IMR-90 (cell line): ENCODE measurements at places on chromosomes 3 and 15. TPM values are rescaled to one million over a fixed set of nuclear protein-coding genes. Genes with fewer than 3 reads are reported as not detected.

Gene SIDT1
- not detected in 2 replicates for total RNA-seq

DNA sequence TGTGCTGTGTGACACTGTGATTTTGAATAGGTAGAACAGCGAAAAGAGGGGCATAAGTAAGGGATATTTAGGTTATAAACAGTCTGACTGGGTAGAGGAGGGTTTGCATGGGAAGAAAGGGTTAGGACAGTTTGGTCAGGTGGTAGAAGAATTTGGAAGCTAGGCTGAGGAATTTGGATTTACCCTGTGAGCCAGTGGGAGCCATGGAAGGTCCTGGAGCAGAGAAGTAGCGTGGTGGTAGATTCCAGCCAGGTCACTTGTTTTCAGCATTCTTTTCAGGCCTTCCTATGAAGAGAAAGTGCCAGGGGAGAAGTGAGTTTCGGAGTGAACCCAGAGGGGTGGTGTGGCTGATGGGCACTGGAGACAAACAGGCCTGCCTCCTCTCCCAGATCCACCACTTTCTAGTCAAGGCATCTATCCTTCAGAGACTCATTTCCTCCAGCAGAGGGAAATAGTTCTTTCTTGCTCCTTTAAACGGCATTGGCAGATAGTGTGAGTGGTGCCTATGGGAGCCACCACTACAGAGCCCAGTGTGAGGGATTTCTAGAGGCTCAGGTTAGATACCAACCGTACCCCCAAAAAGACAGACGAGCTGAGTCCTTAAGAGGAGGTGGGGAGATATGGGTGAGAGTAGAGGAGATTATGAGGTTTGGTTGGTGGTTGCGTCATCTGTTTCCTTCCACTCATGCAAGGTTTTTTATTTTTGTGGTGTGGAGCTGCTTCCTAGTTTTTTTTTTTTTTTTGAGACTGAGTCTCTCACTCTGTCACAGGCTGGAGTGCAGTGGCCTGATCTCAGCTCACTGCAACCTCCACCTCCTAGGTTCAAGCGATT is 21.2 kb downstream of the PXK start:
- H3K27ac ChIP-seq: no peak overlapping the region
- peaks cover 21% of the 10 kb centered on the region for H3K4me1 ChIP-seq
- no peak overlapping the region for H3K4me3 ChIP-seq
- peaks cover 4% of the 10 kb centered on the region; the same call in 1 of the 2 replicates for H3K36me3 ChIP-seq

GRCh38 chr3:38139191-38139590 is 730 bp downstream of the MYD88 start:
- DNase-seq: no peak
- H3K4me1 ChIP-seq: peaks cover 13% of the 10 kb centered on the region
- peak overlapping the region; percentile 96 for H3K4me3 ChIP-seq
- H3K27me3 ChIP-seq: no peaks in the 10 kb centered on the region

Gene TMEM158
- total RNA-seq: 1.6 and 3.3 TPM in 2 replicates

Gene RBM6
- 38.5 and 40.8 TPM in 2 replicates for total RNA-seq

DNA sequence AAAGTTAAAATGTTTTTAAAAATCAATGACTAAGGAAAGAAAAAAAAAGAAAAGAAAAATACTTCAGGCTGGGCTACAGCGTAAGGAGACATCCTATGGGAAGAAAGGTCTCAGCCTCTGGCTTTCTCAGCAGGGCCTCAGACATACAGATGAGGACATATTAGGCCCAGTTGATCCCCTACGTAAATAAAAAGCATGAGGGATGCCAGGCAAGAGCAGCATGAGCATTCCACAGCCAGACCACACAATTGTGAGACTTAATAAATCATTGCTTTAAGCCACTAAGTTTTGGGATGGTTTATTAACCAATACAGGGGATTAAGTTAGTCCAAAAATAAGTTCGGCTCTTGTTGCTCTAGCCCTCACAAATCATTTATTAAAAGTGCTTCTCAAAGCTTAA is 394.1 kb upstream of the NECTIN3 start:
- H3K36me3 ChIP-seq: no peaks in the 10 kb centered on the region
- DNase-seq: peak; percentile 25
- no peak overlapping the region for H3K27ac ChIP-seq
- H3K27me3 ChIP-seq: no peaks in the 10 kb centered on the region
- H3K4me1 ChIP-seq: no peaks in the 10 kb centered on the region; the same call in 1 of the 2 replicates

- H3K27ac ChIP-seq: no peak overlapping the region
- no peaks in the 10 kb centered on the region for H3K27me3 ChIP-seq
- H3K36me3 ChIP-seq: no peaks in the 10 kb centered on the region
Observed at GRCh38 chr3:179181021-179181472, 32.9 kb downstream of the PIK3CA start.

Gene STRIT1
- not detected in 2 replicates for total RNA-seq

GRCh38 chr15:77870195-77871065 is 207.1 kb downstream of the TBC1D2B start:
- H3K4me1 ChIP-seq: no peaks in the 10 kb centered on the region
- H3K27me3 ChIP-seq: peaks cover 5% of the 10 kb centered on the region
- peak; percentile 53 for DNase-seq
- H3K36me3 ChIP-seq: no peaks in the 10 kb centered on the region

Gene STIMATE
- 7.5 and 10.6 TPM in 2 replicates for total RNA-seq

DNA sequence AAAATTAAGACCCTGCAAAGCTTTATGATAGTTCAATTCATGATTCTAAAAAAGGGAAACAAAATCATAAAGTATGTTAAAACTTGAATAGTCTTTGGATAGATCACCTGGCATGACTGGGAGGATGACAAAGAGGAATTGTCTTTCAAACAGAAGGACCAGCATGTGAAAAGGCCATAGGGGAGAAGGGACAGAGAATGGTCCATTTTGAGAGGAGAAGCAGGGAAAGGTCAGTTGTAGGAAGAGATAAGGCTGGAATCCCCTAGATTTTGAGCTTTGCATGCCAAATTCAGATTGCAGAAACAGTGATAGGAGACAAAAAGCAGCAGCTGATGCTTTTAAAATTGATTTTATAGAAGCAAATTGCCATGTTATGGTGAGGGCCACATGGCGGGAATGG is 12.7 kb downstream of the PROS1 start:
- no peaks in the 10 kb centered on the region for H3K4me1 ChIP-seq
- H3K4me3 ChIP-seq: no peak overlapping the region
- no peaks in the 10 kb centered on the region for H3K27me3 ChIP-seq
- DNase-seq: no peak
- no peaks in the 10 kb centered on the region for H3K36me3 ChIP-seq
- no peak overlapping the region for H3K27ac ChIP-seq

DNA sequence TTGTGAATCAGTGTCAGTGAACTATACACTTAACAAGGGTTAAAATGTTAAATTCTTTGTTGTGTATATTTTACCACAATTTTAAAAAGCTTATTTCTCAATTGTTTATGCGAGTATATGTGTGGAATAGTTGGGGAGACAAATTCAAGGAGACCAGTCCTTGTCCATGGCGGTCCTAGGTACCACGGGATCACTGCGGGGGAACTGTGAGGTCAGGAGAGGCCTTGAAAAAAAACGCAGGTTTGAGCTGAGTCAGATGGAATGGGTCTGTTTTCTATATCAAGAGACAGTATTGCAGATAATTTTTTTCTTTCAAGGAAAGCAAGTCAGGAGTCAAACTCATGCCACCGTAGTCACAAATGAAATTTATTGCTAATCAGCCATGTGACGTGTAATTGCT is 18.5 kb downstream of the IGF1R start:
- no peaks in the 10 kb centered on the region for H3K36me3 ChIP-seq
- peak overlapping the region; percentile 1; the same call in 1 of the 2 replicates for H3K27ac ChIP-seq
- H3K4me1 ChIP-seq: peaks cover 44% of the 10 kb centered on the region

DNA sequence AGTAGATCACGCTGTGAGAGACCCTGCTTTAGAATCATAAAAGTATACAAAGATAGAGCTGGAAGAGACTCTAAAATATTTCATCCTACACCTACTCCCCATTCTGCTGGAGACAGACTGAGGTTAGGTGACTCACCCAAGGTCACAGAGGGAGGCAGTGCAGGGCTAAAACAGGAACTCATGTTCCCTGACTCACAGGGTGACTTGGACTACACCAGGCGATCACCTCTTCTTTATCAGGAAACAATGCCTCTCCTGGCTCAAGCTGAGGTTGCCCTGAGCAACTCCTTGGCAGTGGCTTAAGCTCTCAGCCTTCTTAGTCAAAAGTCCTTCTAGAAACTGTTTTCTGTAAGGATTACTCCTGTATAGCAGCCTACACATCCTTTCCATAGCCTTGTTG is 26.4 kb upstream of the TNFAIP8L3 start:
- H3K27me3 ChIP-seq: no peaks in the 10 kb centered on the region
- H3K36me3 ChIP-seq: no peaks in the 10 kb centered on the region
- peak; percentile 98 for DNase-seq
- H3K4me1 ChIP-seq: peaks cover 3% of the 10 kb centered on the region; the same call in 1 of the 2 replicates
- H3K4me3 ChIP-seq: no peak overlapping the region

DNA sequence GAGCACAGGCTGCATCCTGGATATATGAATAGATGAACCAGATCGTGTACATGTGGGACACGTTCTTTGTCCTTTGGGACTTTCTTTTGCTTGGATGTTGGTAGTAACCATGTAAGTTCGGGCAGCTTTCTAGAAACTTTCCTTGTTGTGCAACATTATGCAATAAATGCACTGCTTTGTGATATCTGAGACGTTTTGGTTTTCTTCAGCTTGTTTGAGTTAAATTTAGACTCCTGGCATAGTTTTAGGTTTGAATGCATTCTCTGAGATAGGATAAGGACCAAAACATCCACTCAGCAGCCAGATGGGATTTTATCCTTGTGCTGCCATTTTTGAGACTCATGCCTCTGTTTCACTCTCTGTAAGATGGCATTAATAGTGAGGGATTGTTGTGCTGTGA is 158.9 kb downstream of the IGF1R start:
- no peak overlapping the region for H3K4me3 ChIP-seq
- peak; percentile 89 for DNase-seq
- no peaks in the 10 kb centered on the region for H3K36me3 ChIP-seq
- peaks cover 11% of the 10 kb centered on the region for H3K4me1 ChIP-seq
- no peaks in the 10 kb centered on the region for H3K27me3 ChIP-seq
- H3K27ac ChIP-seq: peak overlapping the region; percentile 41; the same call in 1 of the 2 replicates

DNA sequence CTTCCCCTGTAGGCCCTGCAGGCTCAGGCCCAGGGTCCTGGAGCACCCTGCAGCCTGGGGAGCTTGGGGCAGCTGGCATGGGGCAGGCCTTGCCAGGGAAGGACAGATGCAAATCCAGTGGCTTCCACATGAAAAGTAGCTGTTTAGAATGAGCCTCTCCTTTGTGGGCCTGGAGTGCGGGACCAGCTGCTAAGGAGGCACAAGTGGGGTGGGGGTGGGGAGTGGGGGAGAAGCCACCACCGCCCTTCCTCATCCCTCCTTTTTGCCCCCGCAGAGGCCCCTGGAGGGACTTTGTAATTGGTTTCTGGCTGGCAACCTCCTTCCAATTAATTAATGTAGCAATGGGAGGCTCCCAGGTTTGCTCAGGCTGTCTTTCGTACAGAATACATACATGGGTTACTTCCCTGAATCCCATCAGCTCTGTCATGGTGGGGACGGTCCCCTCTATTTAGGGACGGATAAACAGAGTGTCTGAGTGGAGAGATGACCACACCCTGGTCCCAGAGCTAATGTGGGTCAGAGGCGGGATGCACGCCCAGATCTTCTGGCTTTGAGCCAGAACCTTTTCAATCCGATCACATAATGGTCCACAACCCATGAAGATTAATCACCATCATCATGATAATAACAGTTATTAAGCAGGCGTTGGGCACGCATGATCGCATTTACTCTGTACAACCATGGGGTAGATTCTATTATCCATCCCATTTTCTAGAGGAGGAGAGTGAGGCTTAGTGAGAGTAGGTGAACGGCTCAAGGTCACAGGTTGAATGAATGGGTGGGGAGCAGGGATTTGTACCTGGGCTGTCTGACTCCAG is 6.2 kb downstream of the CORO2B start:
- H3K27me3 ChIP-seq: no peaks in the 10 kb centered on the region
- no peaks in the 10 kb centered on the region for H3K36me3 ChIP-seq
- no peak for DNase-seq
- H3K4me1 ChIP-seq: peaks cover 30% of the 10 kb centered on the region
- H3K27ac ChIP-seq: peak overlapping the region; percentile 41; the same call in 1 of the 2 replicates
- no peak overlapping the region for H3K4me3 ChIP-seq

DNA sequence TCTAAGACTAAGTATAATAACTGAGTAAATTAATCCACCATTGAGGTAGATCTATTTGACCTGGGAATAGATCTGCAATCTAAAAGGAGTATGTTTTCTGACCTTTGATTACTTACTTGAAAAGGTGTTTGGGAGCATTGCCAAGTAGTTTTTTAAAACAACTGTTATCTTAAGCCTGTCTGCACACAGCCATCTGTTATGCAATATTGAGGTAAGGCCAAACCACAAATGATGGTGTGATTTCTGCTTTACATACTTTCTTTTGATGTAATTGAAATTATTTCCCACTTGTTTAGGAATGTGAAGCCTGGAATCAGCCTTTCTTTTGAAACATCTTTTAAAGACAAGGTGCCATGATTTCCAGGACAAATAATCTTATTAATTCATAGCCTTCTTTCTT is 274.0 kb downstream of the BBX start:
- no peak overlapping the region for H3K4me3 ChIP-seq
- peak; percentile 69 for DNase-seq
- H3K36me3 ChIP-seq: peaks cover 18% of the 10 kb centered on the region
- no peak overlapping the region for H3K27ac ChIP-seq
- no peaks in the 10 kb centered on the region for H3K27me3 ChIP-seq

DNA sequence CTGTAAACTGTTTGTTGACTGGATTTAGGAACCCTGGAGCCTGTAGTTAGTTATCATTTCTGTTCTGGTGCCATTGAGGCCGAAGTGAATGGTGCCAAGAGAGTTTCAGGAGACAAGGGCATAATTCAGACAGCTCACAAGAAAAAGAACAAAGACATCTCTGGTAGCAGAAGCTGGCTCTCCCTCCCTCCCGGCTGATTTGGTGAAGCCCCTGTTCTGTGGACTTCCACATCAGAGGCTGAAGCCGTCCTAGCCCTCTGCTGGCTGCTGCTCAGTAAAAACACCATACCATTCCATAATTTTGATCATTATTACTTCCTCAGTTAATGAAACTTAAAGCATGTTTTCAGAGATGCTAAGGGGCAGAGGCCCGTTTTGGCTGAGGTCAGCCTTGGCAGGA is 381.2 kb upstream of the WNT5A start:
- H3K27ac ChIP-seq: no peak overlapping the region
- H3K36me3 ChIP-seq: no peaks in the 10 kb centered on the region
- no peak for DNase-seq
- no peak overlapping the region for H3K4me3 ChIP-seq

DNA sequence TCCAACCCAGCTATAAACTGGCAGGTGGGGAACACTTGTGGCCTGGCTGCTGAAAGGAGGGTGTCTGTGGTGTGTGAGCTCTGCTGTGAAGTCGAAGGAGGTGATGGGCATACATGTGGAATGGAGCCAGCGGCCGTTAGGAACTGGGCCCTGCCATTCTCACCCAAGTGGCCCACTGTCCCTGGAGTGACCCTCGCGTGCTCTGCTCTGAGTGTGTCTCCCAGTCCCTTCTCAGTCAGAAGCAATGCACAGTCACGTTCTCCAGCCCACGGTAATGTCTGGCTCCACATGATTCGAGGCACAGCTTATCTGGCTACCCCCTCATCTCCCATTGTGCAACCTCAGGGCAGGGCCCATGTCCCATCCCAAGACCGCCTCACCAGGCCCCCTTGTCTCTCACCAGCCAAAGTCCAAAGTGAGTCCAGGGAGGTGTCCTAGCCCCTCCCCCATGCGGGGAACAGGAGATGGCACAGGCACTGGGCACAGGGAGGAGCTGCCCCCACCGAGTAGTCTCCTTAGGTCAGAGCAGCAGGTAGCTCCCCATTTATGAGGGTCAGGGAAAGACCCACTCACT is 62.9 kb downstream of the ZNF445 start:
- H3K27me3 ChIP-seq: no peaks in the 10 kb centered on the region; the same call in 1 of the 2 replicates
- no peak overlapping the region for H3K27ac ChIP-seq
- H3K36me3 ChIP-seq: no peaks in the 10 kb centered on the region
- H3K4me3 ChIP-seq: no peak overlapping the region

Gene CELF6
- total RNA-seq: not detected in 2 replicates

Gene SEMA5B
- not detected in 2 replicates for total RNA-seq
